ENCODE measurements at places on chromosomes 7 and 10. TPM values are rescaled to one million over a fixed set of nuclear protein-coding genes. Genes with fewer than 3 reads are reported as not detected.

DNA sequence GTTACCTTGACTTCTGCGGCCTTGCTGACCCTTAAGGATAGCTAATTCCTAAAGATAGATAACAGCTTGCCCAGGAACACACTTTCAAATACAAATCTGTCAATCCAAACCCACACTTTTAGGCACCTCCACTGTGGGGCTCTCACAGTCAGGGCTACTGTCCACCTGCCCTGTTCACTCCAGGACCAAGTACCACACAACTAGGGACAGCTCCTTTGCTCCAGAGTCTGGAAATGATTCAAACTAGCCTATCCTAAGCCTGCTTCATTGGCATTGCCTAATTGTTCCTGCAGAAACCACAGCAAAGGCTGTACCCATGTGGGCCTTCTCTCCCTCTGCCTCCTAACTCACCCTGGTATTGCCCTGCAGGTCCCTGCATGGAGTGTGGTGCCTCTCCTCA lies 538.9 kb upstream of the IGFBP3 start:
- H3K4me1 ChIP-seq = no peaks in the 10 kb centered on the region
- no peak overlapping the region for H3K27ac ChIP-seq
- no peak overlapping the region for H3K4me3 ChIP-seq
- no peak for DNase-seq

DNA sequence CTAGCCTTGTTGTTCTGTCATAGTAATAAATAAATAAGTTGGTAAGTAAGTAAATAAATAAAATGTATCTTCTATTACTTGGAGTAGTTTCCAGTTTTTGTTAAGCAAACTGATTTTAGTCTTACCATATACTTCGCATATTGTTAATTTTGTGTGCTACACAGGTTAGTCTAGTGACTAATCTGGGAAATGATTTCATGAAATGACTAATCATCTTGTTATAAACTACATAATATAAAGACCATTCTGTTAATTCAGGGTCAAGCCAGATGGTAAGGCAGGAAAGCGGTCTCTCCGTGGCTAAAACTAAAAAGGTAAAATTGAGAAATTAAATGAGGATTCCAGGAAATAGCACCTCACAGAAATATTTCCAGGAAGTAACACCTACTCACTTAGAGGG lies 58.5 kb upstream of the FOXP2 start:
- H3K36me3 ChIP-seq = no peaks in the 10 kb centered on the region
- DNase-seq = no peak
- no peaks in the 10 kb centered on the region for H3K27me3 ChIP-seq
- no peak overlapping the region for H3K27ac ChIP-seq
- H3K4me1 ChIP-seq = no peaks in the 10 kb centered on the region

DNA sequence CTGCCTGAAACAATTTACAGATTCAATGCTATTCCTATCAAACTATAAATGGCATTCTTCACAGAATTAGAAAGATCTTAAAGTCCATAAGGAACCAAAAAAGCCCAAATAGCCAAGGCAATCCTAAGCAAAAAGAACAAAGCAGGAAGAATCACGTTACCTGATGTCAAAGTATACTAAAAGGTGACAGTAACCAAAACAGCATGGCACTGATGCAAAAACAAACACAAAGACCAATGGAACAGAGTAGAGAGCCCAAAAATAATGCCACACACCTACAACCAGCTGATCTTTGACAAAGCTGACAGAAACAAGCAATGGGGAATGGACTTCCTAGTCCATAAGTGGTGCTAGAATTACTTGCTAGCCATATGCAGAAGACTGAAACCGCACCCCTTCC lies 166.0 kb downstream of the KMT2E start:
- no peaks in the 10 kb centered on the region for H3K36me3 ChIP-seq
- no peak for DNase-seq
- H3K4me1 ChIP-seq = peaks cover 14% of the 10 kb centered on the region
- no peak overlapping the region for H3K4me3 ChIP-seq

The ZNF775 gene
- 3.3 TPM for polyA plus RNA-seq

The SPDYE1 gene
- polyA plus RNA-seq = not detected

The TMEM176A gene
- polyA plus RNA-seq = 0.44 TPM

Data from naive B cell (primary cell).